ENCODE measurements at places on chromosomes 1 and 21.

DNA sequence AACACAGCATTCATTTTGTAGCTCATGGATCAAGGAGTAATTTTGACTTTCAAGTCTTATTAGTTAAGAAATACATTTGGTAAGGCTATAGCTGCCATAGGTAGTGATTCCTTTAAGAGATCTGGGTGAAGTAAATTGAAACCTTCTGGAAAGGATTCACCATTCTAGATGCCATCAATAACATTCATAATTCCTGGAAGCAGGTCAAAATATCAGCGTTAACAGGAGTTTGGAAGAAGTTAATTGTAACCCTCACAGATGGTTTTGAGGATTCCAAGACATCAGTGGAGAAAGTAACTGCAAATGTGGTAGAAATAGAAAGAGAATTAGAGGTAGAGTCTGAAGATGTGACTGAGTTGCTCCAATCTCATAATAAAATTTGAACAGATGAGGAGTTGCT, 216.6 kb downstream of the GREM2 start:
- no peak for DNase-seq

- DNase-seq = no peak
Measured at GRCh38 chr1:107477233-107477632, 336.4 kb downstream of the NTNG1 start.

GRCh38 chr1:205474571-205474970, 18.7 kb upstream of the BLACAT1 start:
- DNase-seq = no peak

DNA sequence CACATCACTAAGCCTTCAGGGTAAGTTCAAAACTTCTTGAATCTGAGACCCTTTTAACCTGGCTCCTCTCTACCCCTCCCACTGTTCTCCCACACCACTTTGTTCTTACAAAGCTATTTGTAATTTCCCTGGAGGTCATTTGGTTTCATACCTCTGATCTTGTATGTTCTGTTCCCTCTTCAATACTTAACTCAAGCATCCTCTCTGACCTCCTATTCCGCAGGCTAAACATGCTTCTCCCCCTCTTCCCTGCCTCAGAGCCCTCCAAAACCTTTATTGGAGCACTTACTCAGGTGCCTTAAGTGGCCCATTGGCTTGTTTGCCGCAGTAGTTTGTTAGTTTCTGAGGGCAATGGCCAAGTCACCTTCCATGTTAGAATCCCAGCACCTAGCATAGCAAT, 54.8 kb downstream of the SSX2IP start:
- DNase-seq = no peak

DNA sequence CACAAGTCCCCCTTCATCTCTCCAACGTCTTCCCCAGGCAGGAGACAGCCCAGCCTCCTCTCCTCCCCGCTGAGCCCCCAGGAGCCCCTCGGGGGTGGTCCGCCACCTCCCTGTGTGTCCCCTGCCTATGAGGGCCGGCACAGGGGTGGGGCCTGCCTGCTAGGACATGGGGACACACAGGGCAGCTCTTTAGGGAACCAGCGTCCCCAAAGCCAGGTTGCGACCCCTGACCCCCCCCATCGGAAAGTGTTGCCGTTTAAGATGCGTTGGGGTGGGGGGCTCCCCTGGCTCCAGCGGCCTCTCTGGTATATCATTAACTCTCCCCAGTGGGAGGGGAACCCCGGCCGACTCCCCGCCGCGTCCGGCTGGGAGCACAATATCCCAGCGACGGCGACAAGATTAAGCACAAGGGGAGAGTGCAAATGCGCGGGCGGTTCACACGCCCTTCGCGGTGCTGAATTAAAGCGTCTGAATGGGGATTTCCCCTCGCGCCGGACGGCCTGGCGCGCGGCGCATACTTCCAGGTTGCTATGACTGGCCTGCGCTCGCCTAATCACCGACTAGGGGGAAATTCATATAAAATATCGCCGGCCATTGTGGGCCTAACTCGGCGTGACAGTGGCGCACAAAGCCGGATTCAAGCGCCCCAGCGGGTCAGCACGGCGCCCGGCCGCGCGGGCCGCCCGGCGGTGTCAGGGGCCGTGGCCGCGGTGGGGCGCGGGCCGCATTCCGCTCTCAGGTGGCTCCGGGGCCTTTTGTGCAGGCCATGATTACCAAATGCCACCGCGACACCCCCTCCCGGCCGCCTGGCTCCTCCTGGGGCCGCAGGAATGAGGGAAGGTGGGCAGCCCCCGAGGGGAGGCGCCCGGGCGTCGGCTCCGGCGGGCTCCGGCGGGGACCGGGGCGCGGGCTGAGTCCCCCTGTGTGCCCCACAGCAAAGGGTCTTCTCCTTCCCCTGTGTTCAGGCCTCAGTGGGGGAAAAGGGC, 30.9 kb downstream of the WNT3A start:
- DNase-seq = no peak
